NCI-H1105 (cell line): ENCODE measurements at places on chromosomes 12 and 14.

- no peak for DNase-seq
Measured at GRCh38 chr14:35292770-35293561, 784 bp downstream of the PSMA6 start.

DNA sequence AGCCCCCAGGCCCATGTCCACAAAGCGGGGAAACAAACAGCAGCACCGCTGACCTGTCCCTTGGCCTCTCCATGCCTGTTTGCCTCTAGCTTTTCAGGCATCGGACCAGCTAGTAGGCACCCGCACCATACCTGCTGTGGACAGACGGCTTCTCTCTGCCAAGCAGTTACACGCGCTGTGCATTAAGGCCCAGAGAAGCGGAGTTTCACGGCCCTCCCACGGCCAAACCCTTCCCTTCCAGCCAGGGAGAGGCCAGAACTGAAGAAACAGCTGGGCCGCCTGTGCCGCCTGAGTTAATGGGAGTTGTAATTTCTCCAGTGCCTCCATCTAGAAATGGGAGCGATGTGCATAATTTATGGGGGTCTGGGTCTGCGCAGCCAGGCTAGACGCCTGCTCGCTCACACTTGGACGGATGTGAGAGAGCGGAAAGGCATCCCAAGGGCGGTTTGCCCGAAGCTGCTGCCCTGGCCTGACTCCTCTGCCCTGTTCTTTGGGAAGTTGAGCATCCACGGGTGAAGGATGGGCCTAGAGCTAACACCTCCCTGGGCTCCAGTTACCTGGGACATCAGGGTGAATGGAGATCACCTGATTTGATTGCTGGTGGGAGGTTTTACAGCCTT is 89.7 kb upstream of the BCL11B start:
- no peak for DNase-seq

GRCh38 chr12:131852551-131853299 is 24.5 kb downstream of the MMP17 start:
- DNase-seq: no peak

DNA sequence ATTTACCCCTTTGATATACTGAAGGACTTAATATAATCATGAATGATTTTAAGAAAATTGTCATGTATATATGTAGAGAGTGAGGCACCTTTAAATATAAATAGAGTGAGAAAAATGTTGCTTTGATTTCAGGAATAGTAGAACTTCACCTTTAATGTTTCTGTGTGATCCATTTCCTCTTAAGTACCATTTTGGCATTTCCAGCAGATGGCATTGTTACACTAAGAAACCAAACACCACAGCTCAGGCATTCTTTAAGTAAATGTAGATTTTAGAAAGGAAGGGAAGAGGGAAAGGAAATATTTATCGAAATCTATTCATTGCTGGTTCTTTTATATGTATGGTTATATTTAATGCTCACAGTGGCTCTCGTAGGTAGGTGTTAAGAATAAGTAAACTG is 556.7 kb upstream of the FBXO33 start:
- DNase-seq: peak; percentile 59

- no peak for DNase-seq
Measured at GRCh38 chr12:55931780-55932550, 1.0 kb downstream of the DGKA start.

GRCh38 chr14:24713404-24713803 is 79.4 kb upstream of the GZMB start:
- no peak for DNase-seq

GRCh38 chr12:27305673-27306456 is 26.8 kb upstream of the BMAL2 start:
- peak; percentile 3 for DNase-seq

DNA sequence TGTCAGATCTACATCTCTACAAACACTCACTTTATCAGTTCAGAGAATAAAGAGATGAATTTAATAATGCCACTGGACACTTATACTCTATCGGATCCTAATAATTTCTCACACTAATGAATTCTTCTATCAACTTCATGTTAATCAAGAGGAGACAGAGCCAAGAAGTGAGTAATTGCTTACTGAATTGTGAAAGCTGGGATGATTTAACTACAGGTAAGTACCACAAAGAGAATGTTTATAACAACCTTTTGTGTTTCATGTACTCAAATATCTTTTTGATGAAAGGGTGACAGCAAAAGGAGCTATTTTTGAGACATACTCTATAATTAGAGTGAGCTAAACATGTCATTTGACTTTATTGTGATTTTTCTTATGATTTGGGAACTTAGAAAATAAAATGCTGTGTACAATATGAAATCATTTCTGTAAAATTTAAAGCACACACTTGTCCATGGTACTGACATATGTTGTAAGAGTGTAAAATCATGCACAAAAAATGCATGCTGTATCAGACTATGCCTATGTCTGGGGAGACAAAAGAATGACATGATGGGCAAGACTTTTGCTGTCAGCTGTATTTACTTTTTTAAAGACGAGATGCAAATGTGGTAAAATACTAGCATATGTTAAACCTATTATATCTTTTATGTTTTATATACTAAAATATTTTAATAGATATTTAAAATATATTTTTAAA is 361.2 kb downstream of the CCER1 start:
- DNase-seq: no peak

DNA sequence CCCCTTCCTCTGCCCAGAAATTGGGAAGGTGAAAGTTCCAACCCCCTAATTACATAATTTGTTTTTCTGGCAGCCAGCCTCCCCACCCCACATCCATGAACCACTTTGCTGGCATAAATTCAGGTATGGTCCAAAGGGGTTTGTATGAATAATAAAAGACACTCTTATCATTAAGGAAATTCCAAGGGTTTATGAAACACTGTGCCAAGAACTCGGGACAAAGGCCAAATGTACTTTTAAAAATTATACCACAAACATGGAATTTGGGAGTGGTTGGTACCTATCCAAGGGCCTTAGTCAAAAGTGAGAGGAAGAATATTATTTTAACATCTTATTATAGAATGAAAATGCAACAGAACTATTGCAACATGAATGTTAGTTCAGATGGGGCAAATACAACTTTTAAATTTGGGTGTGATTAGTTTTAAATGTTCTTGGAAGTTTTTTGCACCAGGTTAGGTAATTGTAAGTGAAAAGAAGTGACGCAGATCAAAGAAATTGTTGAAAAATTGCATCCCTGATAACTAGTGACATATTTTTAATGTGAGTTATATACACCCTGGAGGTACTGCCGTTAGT is 217.8 kb downstream of the TMEM117 start:
- DNase-seq: no peak

GRCh38 chr14:23181946-23182345 is 1.5 kb downstream of the SLC7A8 start:
- DNase-seq: no peak

GRCh38 chr14:28656704-28657255 is 109.8 kb upstream of the FOXG1 start:
- no peak for DNase-seq

DNA sequence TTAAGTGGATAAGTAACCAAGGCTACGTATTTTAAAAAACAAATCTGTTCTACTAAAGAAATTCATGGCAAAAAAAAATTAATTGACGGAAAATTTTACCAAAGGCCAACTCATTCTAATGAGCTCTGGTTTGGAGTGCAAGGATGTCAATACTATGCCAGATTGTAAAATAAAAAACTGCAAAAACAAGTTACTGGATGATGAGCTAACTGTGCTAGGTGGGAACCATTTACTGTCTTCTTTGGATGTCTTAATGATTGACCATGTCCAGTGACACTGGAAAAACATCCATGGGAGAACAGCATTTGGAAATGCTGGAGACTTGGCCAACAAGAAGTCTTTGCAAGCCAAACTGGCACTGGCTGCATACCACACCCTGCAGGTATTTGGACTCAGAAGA is 41.6 kb downstream of the KITLG start:
- DNase-seq: no peak

- no peak for DNase-seq
Measured at GRCh38 chr12:128442096-128442495, 175.1 kb downstream of the TMEM132C start.

- DNase-seq: peak; percentile 45
Measured at GRCh38 chr12:77131977-77132490, 66.7 kb upstream of the E2F7 start.

DNA sequence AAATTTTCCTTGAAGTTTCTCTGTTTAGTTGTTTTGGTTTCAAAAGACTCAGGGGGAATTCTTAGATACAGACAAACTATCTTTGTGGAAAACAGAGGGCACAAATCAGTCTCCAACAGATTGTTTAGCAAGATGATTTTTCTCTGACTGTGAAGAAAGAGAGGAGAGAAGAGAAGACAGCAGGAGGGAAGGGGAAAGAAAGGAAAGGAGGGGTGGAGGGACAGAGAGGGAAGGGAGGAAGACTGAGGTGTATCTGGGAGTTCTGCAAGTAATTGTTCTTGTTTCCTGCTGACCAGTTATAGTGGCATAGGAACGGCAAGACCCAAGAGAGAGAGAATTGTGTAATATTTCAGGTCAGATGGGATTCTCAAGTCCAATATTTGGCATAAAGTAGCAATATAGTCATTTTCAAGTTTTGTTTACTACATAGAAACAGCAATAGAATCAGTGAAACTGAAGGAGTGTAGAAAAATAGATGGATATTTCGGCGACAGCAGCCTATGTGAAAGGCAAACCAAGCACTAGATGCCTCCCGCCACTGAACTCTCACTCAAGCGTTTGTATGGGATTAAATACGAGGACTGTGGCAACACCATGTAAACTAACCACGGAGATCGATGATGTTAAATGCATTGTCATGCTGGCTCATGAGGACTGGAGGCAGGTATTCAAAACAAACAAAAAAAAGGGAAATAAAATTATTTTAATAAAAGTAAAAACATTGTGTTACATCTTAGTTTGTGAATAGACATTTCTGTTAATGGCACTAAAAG is 342.5 kb downstream of the SLC16A7 start:
- no peak for DNase-seq

GRCh38 chr12:47896022-47896421 is 8.8 kb downstream of the VDR start:
- no peak for DNase-seq
